Ascending aorta (tissue), 2 donors: ENCODE measurements at places on chromosomes 5 and 9. TPM values are rescaled to one million over a fixed set of nuclear protein-coding genes. Genes with fewer than 3 reads are reported as not detected.

- H3K4me1 ChIP-seq: no peaks in the 10 kb centered on the region
- H3K27me3 ChIP-seq: no peaks in the 10 kb centered on the region
- H3K4me3 ChIP-seq: no peak overlapping the region
Measured at GRCh38 chr5:136924490-136924889, 559.1 kb upstream of the TRPC7 start.

DNA sequence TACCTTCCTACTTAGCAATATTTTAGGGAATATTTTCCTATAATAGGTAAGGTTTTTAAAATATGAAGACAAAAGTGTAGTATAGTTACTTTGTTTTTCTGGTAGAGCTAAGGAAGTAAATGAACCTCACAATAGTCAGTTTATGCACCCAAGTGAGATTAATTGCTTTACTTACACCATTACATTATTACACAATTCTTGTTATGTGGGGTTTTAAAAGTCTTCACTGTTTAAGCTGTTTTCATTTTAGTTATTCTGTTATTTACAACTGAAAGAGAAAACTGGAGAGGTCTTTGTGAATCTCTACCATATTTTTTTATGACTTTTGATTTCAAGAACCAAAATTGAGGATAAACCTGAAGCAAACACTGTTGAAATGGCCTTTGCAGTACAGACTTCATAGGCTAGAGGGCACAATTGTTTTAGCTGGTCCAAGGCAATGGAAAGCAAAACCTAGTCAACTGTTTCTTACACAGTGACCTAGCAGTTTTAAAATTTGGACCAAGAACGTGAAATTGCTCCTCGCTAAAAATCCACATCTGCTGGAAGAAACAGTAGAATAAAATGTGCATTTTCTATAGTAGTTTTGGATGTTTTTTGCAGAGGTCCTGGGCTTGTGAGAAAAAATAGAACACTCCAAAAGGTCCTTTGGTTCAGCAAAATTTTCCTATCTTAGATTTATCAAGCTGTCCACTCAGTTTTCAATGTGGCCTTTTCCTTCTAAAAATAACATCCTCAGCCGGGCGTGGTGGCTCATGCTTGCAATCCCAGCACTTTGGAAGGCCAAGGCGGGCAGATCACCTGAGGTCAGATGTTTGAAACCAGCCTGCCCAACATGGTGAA, 66.4 kb upstream of the FER start:
- DNase-seq: no peak
- no peaks in the 10 kb centered on the region for H3K4me1 ChIP-seq
- H3K36me3 ChIP-seq: no peaks in the 10 kb centered on the region
- peak overlapping the region; percentile 67 for H3K27ac ChIP-seq
- H3K27me3 ChIP-seq: no peaks in the 10 kb centered on the region
- H3K4me3 ChIP-seq: peak overlapping the region; percentile 27

- H3K4me1 ChIP-seq: no peaks in the 10 kb centered on the region
- H3K4me3 ChIP-seq: no peak overlapping the region
- no peaks in the 10 kb centered on the region for H3K36me3 ChIP-seq
- DNase-seq: no peak
- H3K27ac ChIP-seq: no peak overlapping the region
Measured at GRCh38 chr5:95026718-95027117, 258.2 kb downstream of the MCTP1 start.

Gene AP3B1
- total RNA-seq: 37.3 TPM

Gene PCDHAC2
- total RNA-seq: not detected
